ENCODE measurements at places on chromosomes 16 and 17.

GRCh38 chr17:76261421-76262215 is 3.5 kb upstream of the UBALD2 start:
- no peak for DNase-seq

GRCh38 chr17:28744972-28745785 is 1.4 kb downstream of the TRAF4 start:
- peak; percentile 66 for DNase-seq

DNA sequence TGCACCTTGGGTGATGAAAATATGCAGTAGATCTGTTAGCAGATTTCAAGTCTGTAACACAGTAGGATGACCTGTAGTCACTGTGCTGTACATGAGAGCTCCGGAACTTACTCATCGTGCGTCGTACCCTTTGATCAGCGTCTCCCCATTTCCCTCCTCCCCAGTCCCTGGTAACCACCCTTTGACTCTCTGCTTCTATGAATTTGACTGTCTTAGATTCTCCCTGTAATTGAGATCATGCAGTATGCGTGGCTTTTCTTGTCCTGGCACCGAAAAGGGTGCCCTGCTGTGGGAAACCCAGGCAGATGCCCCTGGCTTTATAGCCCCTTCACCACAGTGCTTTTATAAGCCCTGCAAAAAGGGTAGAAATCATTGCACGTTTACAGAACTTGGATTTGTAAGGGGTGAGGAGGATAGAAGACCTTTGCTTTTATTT is 20.5 kb downstream of the CLEC16A start:
- DNase-seq = no peak

DNA sequence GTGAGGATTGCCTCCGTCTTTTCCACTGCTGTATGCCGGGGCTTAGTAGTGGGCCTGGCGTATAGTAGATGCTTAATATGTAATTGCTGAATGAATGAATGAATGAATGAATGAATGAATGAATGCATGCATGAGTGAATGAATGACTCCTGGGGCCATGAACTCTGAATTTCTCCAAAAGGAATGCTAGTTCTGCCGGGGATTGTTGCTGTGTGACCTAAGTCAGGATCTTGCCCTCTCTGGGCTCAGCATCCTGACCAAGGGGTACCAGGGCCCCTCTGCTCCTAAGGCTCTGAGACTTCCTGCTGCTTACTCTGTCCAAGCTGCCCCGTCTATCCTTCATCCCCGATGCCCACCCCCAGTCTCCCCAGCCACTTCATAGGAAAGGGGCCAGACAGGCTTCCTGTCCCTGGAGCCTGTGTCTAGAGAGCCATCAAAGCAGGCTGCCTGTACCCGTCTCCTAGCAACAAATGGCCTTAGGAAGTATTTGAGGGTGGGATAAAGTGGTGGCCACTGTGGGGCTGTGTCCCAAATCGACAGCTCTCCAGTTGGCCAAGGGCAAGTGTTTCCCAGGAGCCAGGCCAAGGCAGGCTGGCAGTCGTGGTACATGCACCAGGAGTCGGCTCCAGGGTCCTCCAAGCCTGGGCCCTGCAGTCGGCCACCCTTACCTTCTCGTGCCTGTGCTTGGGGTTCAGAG is 11.6 kb upstream of the MPRIP start:
- DNase-seq = no peak

GRCh38 chr17:45977506-45977824 is 21.6 kb upstream of the STH start:
- DNase-seq = no peak

GRCh38 chr17:73798111-73798748 is 154.0 kb upstream of the SDK2 start:
- DNase-seq = no peak

GRCh38 chr16:74743045-74743667 is 31.5 kb downstream of the FA2H start:
- no peak for DNase-seq

DNA sequence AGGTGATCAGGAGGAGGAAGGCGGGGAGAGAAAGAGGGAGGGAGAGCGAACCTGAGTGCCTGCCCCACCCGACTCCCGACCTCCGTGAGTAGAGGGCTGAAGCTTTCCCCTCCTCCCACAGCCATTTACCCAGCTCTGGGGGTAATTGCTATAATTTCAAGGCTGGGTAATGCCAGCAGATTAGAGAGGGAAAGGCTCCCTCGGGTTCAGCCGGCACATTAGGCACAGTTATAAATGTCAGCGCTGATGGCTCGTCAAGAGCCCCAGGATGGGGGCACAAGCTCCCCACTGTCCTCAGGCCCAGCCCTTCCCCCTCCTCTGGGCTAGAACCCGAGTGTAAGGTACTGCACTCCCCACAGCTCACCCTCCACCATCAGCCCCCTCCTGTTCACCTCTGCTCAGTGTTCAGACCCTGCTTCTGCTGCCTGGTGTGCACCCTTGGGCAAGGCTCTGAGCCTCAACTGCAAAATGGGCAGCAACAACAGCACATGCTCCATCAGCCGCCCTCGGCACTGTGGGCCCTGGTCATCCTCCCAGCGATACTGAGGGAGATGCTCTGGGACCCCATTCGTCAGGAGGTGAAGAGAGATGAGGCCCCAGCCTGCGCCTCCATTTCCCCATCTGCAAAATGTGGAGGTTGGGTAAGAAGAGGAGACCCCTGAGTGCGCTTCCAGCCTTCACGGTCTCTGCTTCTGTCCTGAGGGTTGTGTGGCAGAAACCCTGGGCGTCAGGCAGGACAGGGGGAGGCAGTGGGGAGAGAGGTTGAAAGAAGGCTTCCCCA is 77.2 kb downstream of the NT5M start:
- no peak for DNase-seq

GRCh38 chr16:69476920-69477443 is 52.6 kb downstream of the CYB5B start:
- no peak for DNase-seq

- no peak for DNase-seq
Observed at GRCh38 chr16:72244853-72245252, 72.9 kb upstream of the PMFBP1 start.

- no peak for DNase-seq
Observed at GRCh38 chr17:81200695-81201580, 21.8 kb downstream of the CEP131 start.

- DNase-seq = no peak
Observed at GRCh38 chr16:30354423-30355143, 525 bp downstream of the CD2BP2 start.

GRCh38 chr16:71439523-71439922 is 2.3 kb downstream of the TLE7 start:
- no peak for DNase-seq

DNA sequence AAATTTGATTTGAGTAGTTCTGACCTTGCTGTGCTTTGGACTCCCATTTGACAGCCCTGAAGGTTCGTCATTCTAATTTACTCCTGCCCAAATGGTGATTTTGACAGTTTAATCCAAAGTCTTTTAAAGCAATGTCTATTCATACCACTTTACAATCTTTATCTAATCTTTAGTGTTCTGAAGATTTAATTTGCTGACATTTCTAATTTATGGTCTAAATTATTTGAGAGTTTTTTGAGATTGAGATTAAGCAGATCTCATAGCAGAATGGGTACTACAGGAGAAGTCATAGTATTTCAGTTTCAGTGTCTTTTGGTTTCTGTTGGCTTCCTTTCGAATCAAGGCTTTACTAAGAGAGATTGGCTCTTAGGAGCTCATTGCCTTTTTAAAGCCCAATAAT is 32.6 kb upstream of the RASL10B start:
- DNase-seq = no peak

- DNase-seq = no peak
Observed at GRCh38 chr16:13630374-13630773, 289.6 kb upstream of the ERCC4 start.

DNA sequence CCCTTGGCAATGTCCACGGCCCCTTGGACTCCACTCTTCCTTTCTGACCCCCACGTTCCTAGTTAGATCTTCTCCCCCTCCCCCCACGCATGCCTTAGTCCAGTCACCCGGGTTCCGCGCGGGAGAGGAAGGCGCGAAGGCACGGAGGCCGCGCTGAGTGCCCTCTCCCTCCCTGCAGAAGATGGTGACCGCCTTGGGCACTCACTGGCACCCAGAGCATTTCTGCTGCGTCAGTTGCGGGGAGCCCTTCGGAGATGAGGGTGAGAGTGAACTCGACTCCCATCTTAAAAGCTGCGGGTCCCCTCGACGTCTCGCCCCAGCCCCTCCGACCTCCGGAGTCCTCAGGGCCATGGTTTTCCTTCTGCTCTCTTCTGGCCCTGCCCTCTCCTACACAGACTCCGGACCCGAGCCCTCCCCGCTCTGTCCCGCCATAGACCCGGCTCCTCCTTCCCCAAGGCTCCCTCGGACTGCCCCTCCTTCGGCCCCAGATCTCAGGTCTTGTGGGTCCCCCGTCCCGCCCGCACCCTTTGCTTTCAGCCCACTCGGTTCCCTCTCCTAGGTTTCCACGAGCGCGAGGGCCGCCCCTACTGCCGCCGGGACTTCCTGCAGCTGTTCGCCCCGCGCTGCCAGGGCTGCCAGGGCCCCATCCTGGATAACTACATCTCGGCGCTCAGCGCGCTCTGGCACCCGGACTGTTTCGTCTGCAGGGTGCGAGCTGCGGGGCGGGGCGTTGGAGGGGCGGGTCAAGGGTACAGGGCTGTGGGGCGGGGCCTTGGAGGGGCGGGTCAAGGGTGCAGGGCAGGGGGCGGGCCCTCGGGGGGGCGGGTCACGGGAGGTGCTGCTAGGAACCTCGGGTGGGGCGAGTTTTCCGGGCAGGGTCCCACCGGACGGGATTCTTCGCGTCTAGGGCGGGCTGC is 4.6 kb downstream of the TGFB1I1 start:
- DNase-seq = no peak

GRCh38 chr16:66146798-66147197 is 219.7 kb upstream of the CDH5 start:
- no peak for DNase-seq

GRCh38 chr16:57380671-57381462 is 8.6 kb downstream of the CX3CL1 start:
- no peak for DNase-seq

DNA sequence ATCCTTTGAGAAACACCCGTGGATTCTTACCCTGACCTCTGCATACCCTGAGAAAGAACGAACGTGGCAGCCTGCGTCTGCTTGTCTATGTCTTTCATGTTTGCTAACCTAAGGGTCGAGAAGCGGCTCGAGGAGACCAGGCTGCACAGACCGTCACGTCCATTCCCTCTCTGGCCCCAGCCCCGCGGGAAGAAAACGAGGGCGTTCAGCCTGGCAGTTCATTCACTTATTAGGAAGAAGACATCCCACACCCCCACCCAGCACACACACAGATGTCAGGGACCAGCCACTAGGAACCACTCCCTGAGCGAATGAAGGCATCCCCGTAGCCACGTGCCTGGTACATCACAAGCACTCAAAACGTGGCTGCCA is 655 bp upstream of the MTHFSD start:
- DNase-seq = no peak

- DNase-seq = no peak
Observed at GRCh38 chr17:1467898-1468492, 12.0 kb upstream of the CRK start.

GRCh38 chr16:51141106-51141505 is 10.0 kb downstream of the SALL1 start:
- DNase-seq = no peak

- no peak for DNase-seq
Observed at GRCh38 chr16:15976929-15977637, 27.7 kb downstream of the ABCC1 start.

- DNase-seq = no peak
Observed at GRCh38 chr16:8642146-8642545, 20.6 kb downstream of the METTL22 start.

- no peak for DNase-seq
Observed at GRCh38 chr17:14454746-14455145, 153.9 kb downstream of the HS3ST3B1 start.

DNA sequence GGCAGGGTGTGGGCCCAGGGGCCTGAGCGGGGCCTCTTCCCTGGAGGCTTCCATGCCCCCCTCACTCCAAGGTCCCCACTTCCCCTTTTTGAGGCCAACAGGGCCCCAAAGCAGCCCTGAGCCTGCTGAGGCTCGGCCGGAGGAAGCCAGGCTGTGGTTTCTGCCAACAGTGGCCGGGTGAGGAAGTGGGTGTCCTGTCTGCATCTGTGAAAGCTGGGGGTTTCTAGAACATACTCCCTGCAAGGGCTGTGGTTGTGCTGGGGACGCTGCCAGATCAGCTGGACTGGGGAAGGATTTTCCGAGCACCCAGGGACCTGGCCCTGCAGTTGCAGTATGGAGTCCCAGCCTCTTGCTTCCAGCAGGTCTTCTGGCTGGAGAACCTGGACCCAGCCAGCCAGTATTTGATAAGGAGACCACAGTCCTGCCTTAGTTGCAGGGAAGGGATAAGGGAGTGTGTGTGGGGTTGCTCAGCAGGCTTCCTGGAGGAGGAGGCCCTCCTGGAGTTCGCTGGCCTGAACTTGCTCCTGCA is 15.7 kb downstream of the ADCY7 start:
- DNase-seq = no peak

DNA sequence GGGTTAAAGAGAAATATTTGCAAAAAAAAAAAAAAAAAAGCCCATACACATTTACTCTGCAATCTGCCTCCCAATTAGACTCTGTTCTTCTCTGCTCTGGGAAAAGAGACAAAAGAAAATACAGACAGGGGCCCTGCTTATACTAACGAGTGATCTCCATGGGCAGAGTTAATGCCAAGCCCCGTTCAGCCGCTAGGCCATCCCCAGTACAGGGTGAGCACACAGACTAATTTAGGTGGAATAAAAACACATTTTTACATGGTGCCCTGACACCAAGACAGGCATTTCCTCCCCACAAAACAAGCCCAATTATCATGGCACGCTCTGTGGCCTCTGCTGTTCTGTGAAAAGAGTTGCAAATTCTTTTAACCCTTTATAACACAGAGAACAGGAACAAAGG is 356.3 kb upstream of the C16orf82 start:
- DNase-seq = no peak

GRCh38 chr17:81461607-81462500 is 50.7 kb downstream of the ACTG1 start:
- no peak for DNase-seq

DNA sequence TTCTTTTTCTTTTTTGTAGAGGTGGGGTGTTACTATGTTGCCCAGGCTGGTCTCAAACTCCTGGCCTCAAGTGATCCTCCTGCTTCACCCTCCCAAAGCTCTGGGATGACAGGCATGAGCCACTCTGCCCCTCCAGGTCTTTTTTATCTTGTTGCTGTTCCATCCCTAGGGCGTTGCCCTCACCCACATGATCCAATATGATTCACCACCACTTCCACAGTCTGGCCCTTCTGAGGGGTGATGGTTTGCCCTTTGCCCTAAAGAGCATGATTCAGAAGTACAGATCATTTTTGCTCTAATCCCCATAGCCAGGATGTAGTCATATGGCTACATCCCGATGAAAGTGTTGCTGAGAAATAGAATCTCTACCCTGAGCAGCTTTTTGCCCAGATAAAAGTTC is 18.8 kb downstream of the STX4 start:
- DNase-seq = no peak

DNA sequence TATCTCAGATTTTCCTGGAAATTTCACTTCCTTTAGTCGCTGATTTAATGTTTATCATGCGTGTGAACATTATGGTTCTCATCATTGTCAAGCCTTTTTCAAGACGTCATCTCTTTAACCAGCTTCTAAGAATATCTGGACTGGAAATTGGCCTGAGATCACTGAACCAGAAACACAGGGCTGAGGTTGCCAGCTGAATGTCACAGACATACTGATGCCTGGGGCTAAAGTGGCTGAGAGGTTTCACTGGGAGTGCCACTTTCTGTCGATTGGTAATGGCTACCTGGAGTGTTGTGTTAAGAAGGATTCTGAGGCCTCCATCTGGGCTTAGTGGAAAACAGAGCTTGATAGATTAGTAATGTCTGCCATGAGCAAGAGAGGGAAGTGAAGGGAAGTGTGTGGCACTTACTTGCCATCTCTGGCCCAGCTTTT is 54.2 kb downstream of the CRISPLD2 start:
- no peak for DNase-seq

GRCh38 chr16:83433201-83433600 is 374.6 kb upstream of the HSBP1 start:
- no peak for DNase-seq
